Fibroblast of skin of right quadriceps (primary cell): ENCODE measurements at places on chromosomes 5 and 9.

DNA sequence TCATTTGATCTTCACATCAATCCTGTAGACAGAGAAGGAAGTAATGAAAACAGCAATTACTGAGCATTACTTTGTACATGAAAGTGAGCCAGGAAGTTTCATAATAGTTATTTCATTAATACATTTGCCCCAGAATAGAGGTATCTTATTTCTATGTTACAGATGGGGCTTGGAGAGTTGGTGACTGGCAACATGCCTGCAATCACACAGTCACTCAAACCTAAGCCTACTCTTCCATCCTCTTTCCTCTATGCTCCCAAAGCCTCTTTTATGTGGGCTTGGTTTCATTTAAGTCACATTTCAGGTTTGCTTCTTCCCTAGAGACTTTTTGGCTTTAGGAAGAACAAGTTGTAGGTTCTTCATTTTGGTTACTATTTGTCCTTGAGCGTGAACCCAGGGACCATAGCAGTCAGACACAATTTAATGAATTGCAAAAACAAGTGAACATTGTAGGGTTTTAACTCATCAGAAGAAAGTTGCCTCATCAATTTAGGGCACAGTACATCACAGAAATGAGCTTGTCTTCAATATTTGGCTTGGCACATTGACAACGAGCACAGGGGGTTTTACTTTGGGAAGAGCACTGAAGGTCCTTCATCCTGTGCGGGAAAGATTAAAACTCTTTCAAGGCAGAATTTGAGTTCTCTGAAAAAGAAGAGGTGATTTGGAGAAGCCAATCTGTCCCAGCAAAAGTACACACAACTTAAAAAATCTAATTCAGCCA, 381.1 kb downstream of the TMEM38B start:
- peak; percentile 77 for DNase-seq

DNA sequence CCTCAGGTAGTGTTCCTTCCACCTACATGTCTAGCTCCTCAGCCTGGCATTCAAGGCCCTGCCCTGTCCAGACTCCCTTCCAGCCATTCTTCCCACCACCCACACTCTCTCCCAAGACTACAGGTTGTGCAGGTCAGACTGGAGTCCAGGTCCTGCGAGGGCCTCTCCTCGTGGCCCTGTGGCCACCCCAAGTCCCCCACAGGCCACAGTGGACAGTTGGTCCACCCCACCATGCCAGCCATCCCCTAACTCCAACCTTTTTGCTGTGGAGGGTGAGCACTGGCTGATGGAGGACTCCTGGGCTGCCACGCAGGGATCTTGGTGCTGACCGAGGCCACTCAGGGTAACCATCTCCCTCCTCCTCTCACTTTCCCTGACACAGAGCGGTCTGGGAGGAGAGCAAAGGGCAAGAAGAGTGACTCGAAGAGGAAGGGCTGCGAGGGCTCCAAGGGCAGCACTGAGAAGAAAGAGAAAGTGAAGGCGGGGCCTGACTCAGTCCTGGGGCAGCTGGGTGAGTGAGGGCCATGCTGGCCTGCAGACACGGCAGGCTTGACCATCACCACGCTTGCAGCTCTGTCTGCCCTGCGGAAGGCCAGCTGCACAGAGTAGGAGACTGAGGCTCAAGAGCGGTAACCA, 51.0 kb downstream of the JADE2 start:
- no peak for DNase-seq

GRCh38 chr5:37938861-37939260, 99.0 kb upstream of the GDNF start:
- DNase-seq: no peak

DNA sequence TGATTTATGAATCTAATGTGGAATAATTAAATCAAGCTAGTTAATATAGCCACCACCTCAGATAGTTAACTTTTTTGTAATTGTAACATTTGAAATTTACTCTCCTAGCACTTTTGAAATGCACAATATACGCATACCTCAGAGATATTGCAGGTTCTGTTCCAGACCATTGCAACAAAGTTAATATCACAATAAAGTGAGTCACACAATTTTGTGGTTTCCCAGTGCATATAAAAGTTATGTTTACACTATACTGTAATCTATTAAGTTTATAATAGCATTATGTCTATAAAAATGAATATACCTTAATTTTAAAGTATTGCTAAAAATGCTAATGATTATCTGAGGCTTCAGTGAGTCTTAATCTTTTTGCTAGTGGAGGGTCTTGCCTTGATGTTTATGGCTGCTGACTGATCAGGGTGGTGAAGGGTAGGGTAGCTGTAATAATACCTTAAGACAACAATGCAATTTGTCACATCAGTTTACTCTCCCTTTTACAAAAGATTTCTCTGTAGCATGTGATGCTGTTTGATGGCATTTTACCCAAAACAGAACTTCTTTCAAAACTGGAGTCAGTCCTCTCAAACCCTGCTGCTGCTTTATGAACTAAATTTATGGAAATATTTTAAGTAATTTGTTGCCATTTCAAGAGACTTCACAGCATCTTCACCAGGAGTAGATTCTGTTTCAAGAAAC, 235.1 kb upstream of the ADAMTSL1 start:
- DNase-seq: peak; percentile 66

- DNase-seq: no peak
These were observed 25.8 kb downstream of the ST8SIA4 start for GRCh38 chr5:100877274-100877673.

DNA sequence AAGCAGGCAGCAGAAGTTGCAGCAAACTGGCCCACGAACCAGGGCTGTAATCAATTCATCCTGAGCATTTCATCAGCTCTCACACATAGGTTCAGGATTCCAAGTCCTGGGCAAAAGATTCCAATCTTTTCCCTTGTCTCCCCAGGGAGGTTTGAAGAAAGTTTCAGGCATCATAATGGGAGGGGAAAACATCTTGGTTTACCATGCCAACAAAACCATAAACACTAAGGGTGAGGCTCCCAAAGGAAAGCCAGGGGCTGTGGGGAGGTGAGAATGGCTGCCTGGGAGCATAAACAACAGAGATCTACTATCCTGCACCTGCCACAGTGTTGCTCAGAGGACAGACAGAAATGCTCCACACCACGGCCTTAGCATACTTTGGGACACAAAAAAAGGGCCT, 94.6 kb downstream of the SH3TC2 start:
- peak; percentile 48 for DNase-seq

DNA sequence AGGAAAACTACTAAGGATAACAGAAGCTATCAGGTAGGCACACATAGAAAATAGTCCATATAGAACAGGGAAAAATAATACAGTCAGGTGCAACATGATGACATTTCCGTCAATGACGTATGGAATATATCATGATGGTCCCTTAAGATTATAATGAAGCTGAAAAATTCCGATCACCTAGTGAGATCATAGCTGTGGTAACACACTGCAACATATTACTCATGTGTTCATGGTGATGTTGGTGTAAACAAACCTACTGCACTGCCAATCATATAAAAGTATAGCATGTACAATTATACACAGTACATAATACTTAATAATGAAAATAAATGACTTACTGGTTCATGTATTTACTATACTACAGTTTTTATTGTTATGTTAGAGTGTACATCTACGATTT, 60.0 kb downstream of the MEGF9 start:
- no peak for DNase-seq

DNA sequence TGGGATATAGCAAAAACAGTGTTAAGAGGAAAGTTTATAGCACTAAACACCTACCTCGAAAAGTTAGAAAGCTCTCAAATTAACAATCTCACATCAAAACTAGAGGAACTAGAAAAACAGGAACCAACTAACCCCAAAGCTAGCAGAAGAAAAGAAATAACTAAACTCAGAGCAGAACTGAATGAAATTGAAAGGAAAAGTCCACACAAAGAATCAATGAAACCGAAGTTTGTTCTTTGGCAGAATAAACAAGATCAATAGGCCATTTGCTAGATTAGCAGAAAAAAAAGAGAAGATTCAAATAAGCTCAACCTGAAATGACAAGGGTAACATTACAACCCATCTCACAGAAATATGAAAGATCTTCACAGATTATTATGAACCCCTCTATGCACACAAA, 234.8 kb upstream of the ISL1 start:
- DNase-seq: no peak

DNA sequence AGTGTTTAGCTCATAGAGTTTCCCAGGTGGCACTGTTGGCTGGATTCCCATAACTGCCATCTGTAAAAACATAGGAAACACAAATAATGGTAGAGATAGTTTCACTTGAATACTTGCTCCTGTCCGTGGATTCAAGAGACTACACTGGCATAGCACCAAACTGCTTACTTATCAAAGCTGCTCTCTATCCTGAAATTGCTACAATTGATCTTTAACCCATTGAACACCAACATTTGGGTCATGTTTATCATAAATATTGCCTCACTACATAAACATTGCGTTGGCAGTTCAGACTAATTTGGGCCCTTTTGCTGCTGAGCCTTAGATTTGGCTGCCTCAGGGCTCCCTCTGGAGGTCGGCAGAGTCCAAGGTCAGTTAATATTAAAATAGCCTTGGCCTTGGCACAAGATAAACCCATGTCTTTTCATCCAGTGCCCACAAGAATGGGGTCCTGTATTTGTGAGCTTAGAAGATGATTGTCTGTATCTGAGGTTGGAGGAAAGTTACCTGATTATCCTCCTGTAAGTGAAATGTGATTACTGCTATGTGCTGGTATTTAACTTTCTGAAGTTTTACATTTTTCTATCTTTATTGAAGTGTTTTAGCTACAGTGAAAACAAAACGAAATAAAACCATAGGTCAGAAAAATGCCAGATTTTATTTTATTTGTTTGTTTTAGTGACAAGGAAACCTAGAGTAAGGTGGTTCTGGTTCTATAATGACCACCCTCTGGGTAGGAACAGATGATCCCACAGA, 4.0 kb upstream of the RANBP3L start:
- peak; percentile 46 for DNase-seq

DNA sequence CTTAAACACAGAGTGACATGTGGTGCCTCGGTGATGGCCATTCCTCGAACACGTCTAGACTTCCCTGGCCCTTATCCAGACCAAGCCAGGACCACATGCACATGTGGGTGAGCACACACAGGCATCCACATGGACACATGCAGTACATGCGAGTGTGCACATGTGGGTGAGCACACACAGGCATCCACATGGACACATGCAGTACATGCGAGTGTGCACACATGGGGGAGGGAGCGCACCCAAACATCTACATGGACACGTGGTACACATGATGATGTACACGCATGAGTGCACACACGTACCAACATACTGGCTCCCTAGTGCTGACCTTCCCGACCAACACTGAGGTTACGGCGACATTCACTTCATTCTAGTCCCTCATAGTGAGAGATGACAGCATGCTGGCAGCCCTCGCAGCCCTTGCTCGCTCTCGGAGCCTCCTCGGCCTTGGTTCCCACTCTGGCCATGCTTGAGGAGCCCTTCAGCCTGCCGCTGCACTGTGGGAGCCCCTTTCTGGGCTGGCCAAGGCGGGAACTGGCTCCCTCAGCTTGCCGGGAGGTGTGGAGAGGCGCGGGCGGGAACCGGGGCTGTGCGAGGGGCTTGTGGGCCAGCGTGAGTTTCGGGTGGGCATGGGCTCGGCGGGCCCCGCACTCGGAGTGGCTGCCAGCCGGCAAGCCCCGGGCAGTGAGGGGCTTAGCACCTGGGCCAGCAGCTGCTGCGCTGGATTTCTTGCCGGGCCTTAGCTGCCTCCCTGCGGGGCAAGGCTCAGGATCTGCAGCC, 186.8 kb downstream of the HSPA4 start:
- DNase-seq: no peak

DNA sequence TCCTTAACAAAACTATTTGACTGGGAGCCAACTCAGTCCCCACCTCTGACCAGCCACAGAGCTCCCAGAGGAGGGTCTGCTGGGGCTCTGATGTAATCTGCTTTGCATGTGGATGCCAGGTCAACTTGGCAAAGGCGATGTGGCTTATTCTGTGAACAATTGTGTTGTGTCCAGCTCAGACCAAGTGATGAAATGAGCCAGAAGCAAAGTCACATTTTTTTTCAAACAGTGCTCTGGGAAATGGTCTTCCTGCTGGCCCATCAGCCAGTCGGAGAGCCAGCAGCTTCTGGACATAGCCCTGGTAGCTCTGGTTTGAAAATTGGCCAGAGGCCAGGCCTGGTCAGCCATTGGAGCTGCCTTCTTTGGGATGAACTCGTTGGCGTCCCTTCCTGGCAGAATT, 86.5 kb downstream of the ANGPTL2 start:
- peak; percentile 46 for DNase-seq

GRCh38 chr5:65535529-65535987, 27.4 kb downstream of the CENPK start:
- DNase-seq: peak; percentile 16

- DNase-seq: no peak
These were observed 178.2 kb upstream of the FBXL7 start for GRCh38 chr5:15321776-15322175.
